ENCODE measurements at places on chromosomes 4 and X.
A peak's percentile ranks its signal among the peaks of the same experiment; 100 is the strongest.

DNA sequence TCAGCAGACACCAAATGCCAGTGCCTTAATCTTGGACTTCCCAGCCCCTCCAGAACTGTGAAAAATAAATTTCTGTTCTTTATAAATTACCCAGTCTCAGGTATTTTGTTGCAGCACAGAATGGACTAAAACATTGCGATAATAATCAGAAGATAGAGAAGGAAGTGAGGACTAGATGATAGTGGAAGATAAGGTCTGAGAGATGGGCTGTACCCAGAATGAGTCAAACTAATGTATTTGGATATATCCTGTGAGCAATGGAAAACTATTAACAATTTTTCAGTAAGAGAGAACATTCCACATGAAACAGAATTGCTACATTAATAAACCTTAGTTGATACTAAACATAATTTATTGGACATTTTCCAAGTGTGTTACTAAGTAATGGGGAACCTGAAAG is 93.3 kb downstream of the FANCB start:
- no peak for DNase-seq

DNA sequence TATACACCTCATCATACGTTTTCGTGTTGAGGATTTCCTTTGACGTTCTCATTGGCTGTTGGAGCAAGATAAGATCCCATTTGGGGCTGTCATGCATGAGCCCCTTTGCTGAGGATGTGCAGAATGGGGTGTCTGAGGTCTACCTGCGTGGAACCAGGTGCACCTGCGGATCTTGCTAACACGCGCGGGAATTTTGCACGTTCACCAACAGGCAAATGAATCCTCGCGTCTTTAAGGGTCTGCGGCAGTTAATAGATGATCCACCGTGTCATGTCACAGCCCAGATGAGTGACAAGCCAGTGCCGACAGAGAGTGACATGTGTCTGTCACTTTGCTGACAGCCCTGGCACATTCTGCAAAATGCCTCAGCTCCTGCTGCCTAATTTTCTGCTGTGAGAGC is 56.3 kb upstream of the SHOX start:
- DNase-seq: no peak

DNA sequence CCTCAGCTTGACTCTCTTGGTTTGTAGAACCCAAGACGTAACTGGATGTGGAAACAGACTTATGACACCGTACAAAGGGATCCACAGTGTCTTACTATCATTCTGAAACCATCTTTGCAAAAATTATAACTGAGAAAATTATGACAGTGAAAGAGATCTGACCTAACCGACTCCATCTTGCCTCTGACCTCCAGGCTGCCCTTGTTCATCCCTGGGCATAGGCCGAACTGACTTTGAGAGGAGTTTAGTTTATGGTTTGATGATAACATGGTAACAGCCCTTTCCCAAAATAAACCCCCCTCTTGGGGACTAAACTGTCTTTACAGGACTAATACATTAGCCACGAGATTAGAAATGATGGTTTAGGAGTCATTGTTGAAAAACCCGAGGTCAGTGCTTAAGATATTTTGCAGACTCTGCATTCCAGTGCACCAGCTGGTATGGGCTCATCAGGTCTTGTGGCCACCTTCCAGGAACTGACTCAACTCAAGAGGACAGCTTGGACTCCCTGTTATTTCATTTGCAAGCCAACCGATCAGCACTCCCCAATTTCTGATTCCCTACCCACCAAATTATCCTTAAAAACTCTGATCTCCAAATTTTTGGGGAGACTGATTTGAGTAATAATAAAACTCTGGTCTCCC is 49.6 kb downstream of the CASP3 start:
- DNase-seq: peak; percentile 84

GRCh38 chr4:72679666-72680065 is 110.6 kb upstream of the ADAMTS3 start:
- DNase-seq: no peak

GRCh38 chr4:55547918-55548317 is 1.2 kb upstream of the CLOCK start:
- DNase-seq: no peak

- DNase-seq: peak; percentile 81
Observed at GRCh38 chr4:1249148-1249730, 309 bp upstream of the CTBP1 start.

DNA sequence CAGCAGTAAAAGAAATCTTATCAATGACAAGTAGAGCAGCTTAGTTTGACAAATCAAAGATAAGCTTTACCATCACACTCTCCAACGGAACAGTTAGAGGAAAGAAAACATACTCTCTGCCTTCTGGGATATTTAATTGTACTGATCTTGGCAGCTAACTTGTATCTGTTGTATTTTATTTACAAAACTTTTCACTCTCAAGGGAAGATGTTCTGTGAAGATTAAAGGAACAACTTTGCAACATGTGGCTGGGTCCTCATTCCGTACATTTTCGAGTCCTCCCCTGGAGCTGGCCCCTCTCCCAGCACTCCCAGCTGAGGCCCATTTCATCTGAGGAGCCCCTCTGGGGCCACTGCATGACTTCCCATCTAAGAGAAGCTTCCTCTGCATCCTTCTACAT is 74.4 kb downstream of the RPS3A start:
- DNase-seq: peak; percentile 39

- no peak for DNase-seq
Observed at GRCh38 chr4:1874201-1874600, 3.0 kb downstream of the NSD2 start.

DNA sequence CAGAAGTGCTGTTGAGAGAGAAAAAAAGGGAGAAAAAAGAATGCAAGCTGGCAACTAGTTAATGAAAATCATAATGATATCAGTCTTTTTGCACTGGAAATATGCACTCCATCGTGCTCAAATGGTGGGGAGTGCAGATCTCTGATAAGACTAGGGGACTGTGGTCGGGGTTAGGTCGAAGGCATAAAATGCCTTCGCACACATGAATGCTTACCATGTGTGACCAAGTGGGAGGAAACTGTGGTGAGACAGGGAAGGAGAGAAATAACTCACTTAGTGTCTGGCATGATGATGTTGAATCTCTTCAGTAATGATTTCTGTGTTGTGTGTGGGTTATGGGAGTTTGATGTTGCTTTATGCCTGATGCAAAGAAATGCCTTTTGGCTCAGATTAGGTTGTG is 358.9 kb downstream of the FBXO8 start:
- DNase-seq: no peak

DNA sequence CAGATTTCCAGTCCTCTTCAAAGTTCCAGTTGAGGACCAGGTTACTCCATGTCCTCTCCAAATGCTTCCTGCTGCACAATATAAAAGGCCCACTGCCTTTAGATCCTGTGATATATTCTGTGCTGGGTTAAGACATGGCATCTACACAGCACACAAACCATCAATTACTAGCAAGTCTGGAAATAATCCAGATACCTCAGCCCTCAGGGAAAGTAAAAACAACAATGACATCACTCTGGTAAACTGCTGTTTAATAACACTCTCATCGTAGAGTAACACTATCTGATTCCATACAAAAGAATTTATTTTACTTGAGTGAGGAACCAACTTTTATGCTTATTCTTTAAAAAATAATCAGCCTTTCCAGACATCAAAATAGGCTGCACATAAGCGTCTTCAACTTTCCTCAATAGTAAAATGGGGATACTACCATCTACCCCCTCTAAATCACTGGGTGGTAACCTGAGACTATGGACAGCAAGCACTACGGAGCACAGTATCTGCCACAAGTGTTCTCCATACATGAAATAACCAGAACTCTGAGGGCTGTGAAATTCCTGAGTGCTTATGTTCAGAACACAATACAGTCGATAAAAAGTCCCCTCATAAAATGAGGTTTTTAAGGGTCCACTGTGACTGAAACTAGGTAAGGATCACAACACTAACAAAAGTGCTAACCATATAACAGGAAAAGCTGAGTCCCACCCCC is 53.4 kb downstream of the ABCG2 start:
- peak; percentile 87 for DNase-seq

GRCh38 chrX:1172496-1172895 is 40.0 kb downstream of the CRLF2 start:
- DNase-seq: no peak

DNA sequence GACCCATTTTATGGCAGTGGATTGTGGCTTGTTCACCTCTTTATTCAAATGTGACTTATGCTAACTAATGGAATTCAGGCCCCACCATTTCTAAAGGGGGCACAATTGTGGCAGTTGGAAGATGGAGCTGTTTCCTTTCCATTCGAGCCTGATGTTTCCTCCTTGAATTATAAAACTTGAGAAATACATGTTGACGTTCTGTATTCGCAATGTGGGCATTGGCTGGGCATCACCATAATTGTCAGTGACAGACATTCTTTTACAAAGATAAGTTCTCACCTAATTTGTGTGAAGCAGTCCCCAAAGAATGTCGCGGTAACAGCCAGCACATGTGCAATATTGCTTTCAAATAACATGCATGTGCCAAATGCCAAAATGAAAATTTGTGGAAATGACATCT is 1070.2 kb upstream of the TENM3 start:
- no peak for DNase-seq

DNA sequence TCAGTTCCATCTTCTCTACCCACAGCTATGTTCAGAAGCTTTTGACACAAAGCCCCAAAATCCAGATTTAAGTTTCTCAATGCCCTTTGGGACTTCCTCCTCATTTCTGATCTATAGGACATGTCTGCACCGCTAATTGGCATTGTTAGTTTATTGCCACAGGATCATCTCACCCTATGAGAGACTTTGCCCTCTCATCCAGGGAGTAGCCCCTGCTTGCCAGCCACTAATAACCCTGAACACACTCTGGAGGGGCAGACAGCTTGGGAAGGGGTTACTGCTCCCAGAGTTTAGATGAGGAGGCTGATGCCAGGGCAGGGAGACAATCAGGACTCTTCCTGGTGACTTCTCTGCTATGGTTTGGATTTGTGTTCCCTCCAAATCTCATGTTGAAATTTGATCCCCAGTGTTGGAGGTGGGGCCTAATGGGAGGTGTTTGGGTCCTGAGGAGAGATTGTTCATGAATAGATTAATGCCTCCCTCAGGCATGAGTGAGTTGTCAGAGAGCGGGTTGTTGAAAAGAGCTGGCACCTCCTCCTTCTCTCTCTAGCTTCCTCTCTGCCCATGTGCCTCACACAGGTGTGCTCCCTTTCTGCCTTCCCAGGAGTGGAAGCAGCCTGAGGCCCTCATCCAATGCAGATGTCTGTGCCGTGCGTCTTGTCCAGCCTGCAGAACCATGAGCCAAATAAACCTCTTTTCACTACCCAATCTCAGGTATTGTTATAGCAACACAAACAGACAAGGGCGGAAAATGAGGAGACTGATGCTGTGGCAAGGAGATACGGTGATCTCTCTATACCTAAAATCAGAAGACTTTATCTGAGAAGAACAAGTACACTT is 3.6 kb upstream of the SCARB2 start:
- DNase-seq: no peak

DNA sequence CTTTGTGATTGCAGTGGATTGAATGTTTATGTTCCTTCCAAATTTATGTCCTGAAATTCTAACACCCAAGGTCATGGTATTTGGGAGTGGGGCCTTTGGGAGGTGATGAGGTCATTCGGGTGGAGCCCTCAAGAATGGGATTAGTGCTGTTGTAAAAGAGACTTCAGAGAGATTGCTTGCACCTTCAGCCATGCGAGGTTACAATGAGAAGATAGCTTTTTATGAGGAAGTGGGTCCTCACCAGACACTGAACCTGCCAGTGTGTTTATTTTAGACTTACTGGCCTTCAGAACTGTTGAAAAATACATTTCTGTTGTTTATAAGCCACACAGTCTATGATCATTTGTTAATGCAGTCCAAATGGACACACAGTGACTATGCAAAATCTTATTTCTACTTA is 161.0 kb upstream of the GPRIN3 start:
- DNase-seq: peak; percentile 26

DNA sequence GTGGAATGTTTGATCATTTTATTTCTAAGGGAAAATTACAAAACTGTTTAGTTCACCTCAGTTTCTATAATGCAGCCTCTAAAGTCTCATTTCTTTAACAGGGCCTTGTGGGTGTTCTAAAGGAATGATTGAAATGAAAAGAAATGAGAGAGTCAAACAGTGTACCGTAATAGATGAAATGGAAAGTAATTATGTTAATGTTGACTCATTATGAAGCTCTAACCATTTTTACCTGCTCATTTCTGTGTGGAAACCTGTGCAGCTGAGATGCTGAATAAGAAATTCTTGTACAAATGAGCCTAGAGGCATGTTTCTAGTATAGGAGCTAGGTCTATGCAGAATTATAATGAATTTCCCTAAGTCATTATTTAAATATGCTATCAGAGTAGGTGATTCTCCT is 45.2 kb upstream of the RPA4 start:
- no peak for DNase-seq

- peak; percentile 42 for DNase-seq
Observed at GRCh38 chr4:128379860-128380259, 92.2 kb upstream of the PGRMC2 start.

- DNase-seq: peak; percentile 95
Observed at GRCh38 chr4:37628977-37629609, 57.1 kb downstream of the RELL1 start.

GRCh38 chrX:124737771-124738170 is 391.4 kb downstream of the SH2D1A start:
- DNase-seq: no peak

DNA sequence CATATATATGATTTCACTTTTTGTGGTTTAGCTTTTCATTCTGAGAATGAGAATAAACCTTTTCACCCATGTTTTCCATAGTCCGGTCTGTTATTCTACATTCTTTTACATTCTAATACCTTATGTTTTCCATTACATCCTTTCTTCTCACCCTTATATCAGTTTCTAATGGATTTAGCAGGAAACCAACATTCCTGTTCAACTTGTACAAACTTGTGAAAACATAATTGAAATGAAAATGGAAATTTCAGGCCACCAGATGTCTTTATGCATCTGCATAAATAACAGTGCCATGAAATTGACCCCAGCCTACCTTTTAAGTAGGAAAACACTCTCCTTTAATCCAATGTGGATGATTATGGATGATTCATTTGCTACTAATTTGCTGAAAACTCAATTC is 494.8 kb upstream of the ZFP42 start:
- no peak for DNase-seq

DNA sequence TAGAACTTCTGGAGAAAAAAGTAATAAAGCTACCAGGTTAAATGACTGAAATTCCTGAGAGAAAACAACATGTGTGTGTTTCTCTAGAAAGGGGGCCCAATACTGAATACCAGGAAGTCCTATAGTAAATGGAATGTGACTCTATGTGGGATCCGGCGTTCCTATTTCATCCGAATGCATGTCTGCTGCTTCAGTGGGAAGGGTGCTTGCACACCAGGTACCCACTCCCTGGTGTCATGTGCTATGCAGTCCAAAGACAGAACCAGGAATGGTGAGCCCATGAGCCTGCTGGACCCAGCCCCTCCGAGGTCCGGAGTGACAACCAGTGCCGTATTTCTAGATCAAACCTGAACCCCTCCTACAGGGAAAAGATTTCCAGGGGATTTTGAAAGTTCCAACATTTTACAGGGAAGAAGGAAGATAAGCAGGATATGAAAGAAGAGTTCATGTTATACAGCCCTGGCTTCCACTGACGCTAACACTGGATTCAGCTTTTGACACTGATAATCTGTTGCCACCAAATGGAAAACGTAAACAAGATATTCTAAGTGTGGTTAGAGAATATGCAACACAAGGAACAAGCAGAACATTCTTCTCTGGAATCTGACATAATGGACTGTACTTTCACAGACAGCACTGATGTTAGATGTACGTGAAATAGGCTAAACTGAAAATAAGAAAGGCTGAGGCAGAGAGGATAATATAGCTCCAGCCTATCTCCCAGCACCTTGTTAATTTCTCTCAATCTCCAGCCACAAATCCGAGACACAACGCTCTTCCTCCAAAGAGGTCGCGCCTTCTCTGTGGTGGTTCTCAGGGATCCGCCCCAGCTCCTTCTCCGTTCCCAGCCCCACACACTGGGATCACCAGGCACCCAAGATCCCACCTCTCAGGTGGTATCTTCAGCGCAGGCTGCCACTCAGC is 725 bp upstream of the CXCL1 start:
- DNase-seq: no peak
